Frontal cortex (tissue), 4 donors: ENCODE measurements at places on chromosomes 5 and 9.

GRCh38 chr9:38280251-38280800 lies 112.2 kb upstream of the ALDH1B1 start:
- no peak for DNase-seq

GRCh38 chr5:22596404-22596970 lies 256.7 kb downstream of the CDH12 start:
- DNase-seq, result no peak

DNA sequence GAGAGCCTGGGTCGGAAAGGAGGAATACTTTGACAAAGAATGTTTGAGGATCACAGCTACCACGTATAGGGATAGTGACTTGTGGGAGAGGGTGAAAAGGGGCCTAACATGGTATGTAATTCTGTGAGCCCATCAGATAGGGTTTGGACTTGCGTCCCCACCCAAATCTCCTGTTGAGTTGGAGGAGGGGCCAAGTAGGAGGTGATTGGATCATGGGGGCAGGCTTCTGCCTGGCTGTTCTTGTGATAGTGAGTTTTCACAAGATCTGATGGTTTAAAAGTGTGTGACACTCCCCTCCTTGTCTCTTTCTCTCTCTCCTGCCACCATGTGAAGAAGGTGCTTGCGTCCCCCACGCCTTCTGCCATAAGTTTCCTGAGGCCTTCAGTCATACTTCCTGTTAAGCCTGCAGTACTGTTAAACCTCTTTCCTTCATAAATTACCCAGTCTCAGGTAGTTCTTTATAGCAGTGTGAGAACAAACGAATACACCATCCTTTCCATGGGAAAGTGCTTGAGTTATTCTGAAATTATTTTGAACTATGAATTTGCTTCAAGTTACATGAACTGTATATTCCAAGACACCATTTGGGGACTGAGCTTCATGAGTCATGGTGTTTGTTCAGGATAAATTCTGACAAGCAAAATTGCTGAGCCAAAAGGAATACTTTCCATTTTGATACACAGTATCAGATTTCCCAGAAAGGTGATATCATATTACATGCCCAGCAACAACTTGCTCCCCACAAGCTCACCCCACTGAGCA lies 68.8 kb upstream of the SSBP2 start:
- DNase-seq, result no peak

DNA sequence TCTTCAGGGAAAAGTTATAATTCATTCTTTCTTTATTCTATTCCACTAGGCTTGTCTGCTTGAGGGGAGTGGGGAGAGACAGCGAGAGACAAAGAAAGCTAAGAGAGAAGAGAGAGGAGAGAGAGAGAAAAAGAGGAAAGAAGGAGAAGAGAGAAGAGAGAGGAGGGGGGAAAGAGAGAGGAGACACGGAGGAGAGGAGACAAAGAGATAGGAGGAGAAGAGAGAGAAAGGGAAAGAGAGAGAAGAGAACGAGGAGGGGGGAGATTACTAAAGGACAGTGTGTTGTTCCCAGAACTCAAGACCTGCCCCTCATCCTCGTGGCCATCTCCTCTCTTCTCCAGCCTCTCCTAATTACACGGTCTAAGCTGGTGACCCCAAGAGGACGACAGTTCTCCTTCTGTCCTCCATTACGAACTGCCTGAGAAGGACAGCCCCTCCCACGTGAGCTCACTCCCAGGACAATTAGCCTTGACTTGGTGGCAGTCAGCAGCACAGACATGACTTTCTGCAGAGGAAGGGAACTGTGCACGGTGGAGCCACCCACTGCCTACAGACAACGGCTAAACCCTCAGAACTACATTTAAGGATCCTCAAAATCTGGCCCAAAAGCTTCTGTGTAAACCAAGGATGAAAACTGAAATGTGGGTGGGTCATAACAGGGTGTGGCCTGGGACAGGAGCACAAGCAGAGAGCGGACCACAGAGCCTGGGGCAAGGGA lies 99.1 kb downstream of the COL23A1 start:
- no peak for DNase-seq

GRCh38 chr9:68669218-68669617 lies 35.8 kb upstream of the PIP5K1B start:
- DNase-seq, result no peak

DNA sequence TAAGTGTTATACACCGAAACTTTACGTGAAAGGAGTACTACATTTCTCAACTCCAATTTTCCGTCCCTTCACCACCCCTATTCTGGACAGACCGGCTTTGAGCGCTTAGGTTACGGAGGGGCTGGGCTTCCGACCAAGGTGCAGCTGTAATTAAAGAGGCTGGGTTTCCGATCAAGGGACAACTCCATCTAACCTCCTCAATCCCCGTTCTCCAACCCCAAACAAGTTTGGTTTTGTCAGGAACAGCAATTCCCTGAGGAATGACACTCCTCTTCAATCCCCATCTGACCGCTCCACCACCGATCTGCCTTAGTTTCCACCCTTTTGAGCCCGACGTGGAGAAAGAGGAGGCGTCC lies 577 bp downstream of the TUT7 start:
- DNase-seq, result no peak

DNA sequence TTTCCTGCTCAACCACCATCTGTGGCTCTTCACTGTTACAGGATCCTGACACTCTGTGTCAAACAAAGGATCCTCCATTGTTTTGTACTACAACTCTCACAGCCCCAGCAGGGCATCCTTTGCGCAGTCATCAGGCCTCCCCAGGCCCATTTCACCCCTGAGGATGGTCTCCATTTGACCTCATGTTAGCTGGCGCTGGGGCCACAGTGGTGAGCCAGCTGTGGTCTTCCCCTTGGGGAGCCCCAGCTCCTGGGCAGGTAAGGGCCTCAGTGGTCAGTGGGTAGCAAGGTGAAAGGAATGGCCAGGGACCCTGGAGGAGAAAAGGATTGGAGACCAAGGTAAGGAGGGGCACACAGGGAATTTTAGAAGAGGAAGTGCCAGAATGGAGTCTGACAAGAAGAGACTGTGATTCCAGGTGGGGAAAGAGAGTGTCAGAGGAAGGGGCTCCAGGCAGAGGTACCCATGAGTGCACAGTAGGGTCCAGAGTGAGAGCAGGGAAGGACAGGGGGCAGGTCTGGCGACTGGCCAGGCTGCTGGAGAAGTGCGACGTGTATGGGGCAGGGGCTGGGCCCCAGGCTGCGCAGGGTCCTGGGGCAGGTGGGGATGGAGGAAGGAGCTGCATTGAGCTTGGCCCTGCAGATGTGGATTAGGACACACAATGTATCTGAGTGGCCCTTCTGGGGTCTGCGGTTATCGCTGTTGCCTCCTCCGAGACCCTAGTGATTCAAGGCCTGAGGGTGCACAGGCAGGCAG lies 109.9 kb downstream of the PHF2 start:
- no peak for DNase-seq

DNA sequence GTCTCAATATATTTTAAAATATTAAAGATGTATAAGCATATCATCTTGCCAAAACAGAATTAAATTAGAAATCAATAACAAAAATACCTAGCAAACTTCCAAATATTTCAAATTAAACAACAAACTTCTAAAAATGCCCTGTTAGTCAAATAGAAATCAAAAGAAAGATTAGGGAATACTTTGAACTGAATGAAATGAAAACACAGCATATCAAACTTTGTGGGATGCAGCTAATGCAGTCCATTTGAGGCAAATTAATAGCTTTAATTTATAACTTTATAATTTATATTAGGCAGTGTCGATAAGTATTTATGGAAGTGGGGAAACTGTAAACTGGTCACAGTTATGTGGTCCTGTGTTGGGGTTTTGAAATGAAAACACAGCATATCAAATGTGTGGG lies 17.1 kb downstream of the SLC6A3 start:
- no peak for DNase-seq

GRCh38 chr9:113056191-113057106 lies at the start of gene ZFP37:
Gene ZFP37 (minus strand): TSS chr9:113056724. CDS start chr9:113056688, 36 bp downstream.
- peak; percentile 89 for DNase-seq

- DNase-seq, result no peak
Observed at GRCh38 chr9:132616725-132617124, 34.3 kb downstream of the BARHL1 start.

GRCh38 chr5:123389794-123390193 lies 33.4 kb downstream of the CEP120 start:
- DNase-seq, result no peak

- no peak for DNase-seq
Observed at GRCh38 chr9:34254141-34254913, 74.7 kb downstream of the KIF24 start.

GRCh38 chr5:149808264-149808982 lies 78.3 kb downstream of the PPARGC1B start:
- DNase-seq, result no peak

- DNase-seq, result no peak
Observed at GRCh38 chr5:9401786-9402472, 143.9 kb downstream of the SEMA5A start.

- DNase-seq, result no peak
Observed at GRCh38 chr5:173913686-173914321, 25.7 kb downstream of the CPEB4 start.

- no peak for DNase-seq
Observed at GRCh38 chr5:33840927-33841547, 50.8 kb downstream of the ADAMTS12 start.

- no peak for DNase-seq
Observed at GRCh38 chr5:12522116-12522515, 617.9 kb upstream of the CTNND2 start.

DNA sequence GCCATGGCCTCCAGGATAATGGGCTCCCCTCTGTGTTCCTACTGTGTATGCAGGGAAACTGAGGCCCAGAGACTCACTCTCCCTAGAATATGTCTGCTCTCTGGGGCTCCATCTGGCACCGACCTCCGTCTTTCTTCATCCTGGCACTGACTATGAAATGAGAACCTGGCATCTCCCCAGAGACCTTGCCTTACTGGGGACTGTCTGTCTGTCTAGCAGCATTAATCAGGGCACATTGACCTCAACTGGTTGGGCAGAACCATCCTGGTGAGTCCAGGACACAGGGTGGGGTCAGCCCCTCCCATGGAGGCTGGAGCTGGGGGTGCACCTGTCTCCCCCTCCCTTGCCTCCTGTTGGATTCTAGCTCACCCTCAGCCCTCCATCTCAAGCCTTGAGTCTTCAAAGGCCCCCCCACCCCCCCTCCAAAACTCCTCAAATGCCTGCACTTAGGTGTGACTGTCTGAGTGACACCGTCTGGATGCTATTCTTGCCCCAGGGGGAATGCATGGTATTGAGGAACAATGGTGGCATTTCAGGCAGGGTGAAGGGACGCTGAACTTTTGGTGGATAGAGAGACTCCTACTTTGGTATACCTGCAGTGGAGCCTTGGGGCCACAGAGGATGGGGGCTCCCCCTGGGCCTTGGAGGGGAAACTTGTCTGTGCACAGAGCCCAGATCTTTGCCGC lies 12.8 kb upstream of the PITX1 start:
- no peak for DNase-seq

GRCh38 chr5:140554454-140554853 lies 2.8 kb downstream of the SRA1 start:
- no peak for DNase-seq

GRCh38 chr5:91257301-91257700 lies 125.8 kb downstream of the ARRDC3 start:
- no peak for DNase-seq

GRCh38 chr5:18932081-18932480 lies 1055.9 kb downstream of the CDH18 start:
- DNase-seq, result no peak

GRCh38 chr5:82313016-82313415 lies 34.9 kb upstream of the RPS23 start:
- DNase-seq, result no peak

DNA sequence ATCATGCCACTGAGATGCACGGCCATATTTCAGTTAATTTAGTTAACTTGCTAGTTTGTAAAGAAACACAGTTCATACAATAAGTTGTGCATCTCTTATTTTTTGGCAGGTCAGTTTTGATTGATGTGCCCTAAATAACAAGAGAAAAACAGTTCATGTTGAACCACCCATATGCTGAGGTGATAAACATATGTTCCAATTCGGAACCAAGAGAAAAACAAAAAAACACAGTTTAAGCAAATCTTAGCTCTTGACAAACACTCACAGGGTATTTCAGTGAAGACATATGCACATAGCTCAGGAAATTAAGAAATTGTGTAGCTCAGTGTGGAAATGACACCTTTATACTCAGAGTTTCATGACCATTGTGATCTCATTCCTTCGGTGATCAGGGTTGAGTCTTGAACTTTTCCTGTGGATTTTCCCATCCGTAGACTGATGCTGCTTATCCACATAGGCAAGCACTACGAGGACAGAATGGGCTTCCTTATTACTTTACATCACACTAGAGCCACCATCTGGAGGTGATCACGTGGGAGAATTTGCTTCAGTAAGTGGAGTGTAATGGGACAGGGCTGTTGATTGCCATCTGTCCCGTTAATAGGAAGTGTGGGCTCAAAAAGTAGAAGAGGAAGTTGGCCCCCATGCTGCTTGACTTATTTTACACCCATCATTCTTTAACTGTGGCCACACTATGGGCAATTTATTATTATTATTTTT lies 773.0 kb downstream of the MTRR start:
- DNase-seq, result no peak

GRCh38 chr5:15026944-15027343 lies 155.4 kb upstream of the ANKH start:
- no peak for DNase-seq

DNA sequence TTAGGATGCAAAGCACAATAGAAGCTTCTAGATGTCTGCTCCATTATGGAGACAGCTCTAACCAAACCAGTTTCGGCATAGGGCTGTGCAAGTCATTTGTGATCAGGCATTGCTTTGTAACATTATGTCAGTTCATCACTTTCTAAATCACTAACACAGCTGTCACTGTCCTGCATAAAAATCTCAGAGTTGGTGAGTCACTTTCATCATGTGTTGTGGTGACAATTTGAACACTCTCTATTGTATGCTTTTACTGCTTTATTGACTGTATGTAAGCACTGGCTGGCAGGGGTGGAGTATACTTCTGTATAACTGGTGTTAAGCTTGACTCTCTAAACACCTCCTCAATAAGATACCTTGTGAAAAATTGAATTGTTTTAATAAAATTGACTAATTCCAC lies 77.9 kb downstream of the SLCO4C1 start:
- DNase-seq, result no peak

- DNase-seq, result no peak
Observed at GRCh38 chr5:150120062-150120441, 33.7 kb upstream of the CSF1R start.

DNA sequence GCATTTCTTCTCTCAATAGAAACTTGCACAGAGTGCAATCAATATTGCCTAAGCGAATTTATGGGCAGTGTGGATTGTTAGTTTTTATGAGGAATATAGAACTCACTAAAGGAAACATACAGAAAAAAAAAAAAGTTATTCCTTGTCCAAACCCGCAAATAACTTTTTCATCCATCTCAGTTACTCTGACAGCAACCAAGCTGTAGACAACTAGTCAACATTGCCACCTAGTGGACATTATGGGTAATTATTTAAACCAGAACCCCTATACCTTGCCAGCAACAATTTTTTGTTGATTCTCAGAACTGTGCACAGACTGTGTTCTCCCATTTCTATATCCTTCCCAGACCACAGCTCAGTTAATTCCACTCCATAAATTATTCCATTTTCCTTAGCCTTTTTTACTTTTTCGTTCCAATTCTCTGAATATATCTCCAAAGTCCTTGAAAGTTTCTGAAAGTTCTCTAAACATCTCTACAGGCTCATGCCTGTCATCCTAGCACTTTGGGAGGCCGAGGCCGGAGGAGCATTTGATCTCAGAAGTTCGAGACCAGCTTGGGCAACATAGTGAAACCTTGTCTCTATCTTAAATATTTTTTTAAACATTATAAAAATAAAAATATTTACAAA lies 2.6 kb upstream of the AFAP1L1 start:
- peak; percentile 73 for DNase-seq
